ENCODE measurements at places on chromosomes 3 and 15. TPM values are rescaled to one million over a fixed set of nuclear protein-coding genes. Genes with fewer than 3 reads are reported as not detected.
A peak's percentile ranks its signal among the peaks of the same experiment; 100 is the strongest.

Gene FRMD5
- total RNA-seq: 0.42 TPM

Gene ZNF774
- total RNA-seq: 0.82 TPM

Gene BLM
- total RNA-seq: 49.8 TPM

Gene DNAH12
- total RNA-seq: 0.08 TPM

Gene PAQR5
- 0.06 TPM for total RNA-seq

DNA sequence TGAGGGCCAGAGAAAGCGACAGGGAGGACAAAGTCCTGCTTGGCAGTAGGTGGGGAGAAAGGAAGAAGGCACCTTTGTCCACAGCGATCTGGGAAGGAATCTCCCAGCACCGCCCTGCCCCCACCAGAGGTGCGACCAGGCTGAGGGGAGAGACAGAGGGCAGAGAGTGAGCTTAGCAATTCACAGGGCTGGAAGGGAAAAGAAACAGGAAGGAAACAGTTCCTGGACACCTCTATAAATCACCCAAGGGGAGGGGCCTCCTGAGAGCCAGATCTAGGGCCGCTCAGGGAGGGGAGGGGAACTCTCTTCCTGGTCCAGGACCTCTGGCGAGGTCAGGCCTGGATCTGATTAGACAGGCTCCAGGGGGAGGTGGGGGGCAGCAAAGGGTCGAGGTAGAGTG, 35.4 kb downstream of the RNU5B-1 start:
- peaks cover 6% of the 10 kb centered on the region for H3K27me3 ChIP-seq
- H3K4me3 ChIP-seq: no peak overlapping the region
- no peak overlapping the region for H3K27ac ChIP-seq
- H3K36me3 ChIP-seq: no peaks in the 10 kb centered on the region

DNA sequence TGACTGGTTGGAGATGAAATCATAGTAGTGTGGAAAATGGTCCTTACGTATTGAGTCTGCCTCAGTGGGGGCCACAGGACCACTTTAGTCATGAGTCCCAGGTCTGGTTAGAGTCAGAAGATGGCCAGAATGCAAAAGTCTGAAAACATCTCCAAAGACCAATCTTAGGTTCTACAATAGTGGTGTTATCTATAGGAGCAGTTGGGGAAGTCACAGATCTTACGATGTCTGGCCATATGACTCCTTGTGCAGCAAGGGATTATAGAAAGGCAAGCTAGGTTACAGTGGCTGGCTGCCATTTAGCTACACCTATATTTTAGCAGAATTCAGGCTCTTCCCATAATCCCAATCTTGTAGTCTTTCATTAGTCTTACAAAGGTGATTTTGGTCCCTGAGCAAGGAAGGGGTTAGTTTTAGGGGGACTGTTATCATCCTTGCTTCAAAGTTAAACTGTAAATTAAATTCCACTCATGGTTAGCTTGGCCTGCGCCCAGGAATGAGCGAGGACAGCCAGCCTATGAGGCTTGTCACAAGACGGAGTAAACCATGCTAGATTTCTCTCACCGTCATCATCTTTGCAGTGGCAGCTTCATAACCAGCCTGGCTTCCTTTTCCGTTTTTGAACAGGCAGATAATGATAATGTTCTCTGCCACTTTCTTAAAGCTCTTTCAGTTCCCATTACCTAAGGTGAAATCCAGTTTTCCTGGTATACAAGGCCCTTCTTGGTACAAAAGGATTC, 134.1 kb downstream of the VPS8 start:
- H3K27ac ChIP-seq: no peak overlapping the region
- no peaks in the 10 kb centered on the region for H3K27me3 ChIP-seq

GRCh38 chr3:187227658-187228258, 30.5 kb downstream of the RTP1 start:
- no peaks in the 10 kb centered on the region for H3K4me1 ChIP-seq
- no peak for DNase-seq
- H3K4me3 ChIP-seq: no peak overlapping the region
- H3K27ac ChIP-seq: no peak overlapping the region

- H3K27ac ChIP-seq: no peak overlapping the region
- no peak overlapping the region for H3K4me3 ChIP-seq
- DNase-seq: no peak
- no peaks in the 10 kb centered on the region for H3K27me3 ChIP-seq
- no peaks in the 10 kb centered on the region for H3K4me1 ChIP-seq
These were observed 228.6 kb downstream of the NR2F2 start for GRCh38 chr15:96559087-96559486.

- H3K27me3 ChIP-seq: no peaks in the 10 kb centered on the region
- H3K4me1 ChIP-seq: no peaks in the 10 kb centered on the region
- no peak for DNase-seq
- no peak overlapping the region for H3K27ac ChIP-seq
- no peak overlapping the region for H3K4me3 ChIP-seq
- H3K36me3 ChIP-seq: no peaks in the 10 kb centered on the region
These were observed 40.0 kb downstream of the TKT start for GRCh38 chr3:53215816-53216215.

DNA sequence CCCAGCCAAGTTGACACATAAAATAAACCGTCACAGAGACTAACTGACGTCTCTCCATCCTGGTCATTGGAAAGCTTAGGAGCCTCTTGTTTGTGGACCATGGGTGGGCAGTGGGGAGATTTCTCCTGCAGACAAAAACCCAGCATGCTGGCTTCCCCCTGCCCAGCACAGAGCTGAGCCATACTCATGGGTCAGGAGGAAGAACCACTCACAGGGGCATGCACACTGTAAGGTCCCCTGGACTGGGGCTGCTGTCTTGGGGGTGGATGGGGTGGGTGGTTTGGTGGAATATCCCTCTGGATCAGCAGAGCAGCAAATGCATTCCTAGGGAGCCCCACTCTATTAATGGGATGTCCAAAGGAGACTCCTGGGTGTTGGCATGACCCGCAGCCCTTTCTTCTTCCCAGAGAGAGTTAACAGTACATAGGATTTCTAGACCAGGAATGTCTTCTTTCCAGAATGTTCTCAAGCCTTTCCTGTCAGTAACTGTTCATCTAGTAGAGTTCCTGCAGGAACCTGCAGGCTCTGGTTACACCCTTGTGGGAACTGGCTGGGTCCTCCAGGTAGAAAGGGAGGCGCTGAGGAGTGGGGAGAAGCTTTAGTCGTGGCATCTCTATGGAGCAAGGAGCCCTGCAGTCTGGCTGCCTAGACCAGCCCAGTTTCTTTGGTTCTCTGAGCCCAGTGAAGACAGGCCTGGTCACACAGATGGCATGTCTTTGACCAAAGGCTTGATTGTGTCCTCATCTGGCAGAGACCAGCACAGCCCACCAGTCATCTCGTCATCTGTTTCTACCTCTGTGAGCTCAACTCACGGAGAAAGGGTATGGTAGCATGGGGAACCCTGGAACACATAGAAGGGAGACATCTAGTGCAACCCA, 73.4 kb upstream of the PRR23C start:
- DNase-seq: no peak
- no peak overlapping the region for H3K4me3 ChIP-seq
- H3K36me3 ChIP-seq: no peaks in the 10 kb centered on the region
- H3K27ac ChIP-seq: no peak overlapping the region
- H3K27me3 ChIP-seq: no peaks in the 10 kb centered on the region

DNA sequence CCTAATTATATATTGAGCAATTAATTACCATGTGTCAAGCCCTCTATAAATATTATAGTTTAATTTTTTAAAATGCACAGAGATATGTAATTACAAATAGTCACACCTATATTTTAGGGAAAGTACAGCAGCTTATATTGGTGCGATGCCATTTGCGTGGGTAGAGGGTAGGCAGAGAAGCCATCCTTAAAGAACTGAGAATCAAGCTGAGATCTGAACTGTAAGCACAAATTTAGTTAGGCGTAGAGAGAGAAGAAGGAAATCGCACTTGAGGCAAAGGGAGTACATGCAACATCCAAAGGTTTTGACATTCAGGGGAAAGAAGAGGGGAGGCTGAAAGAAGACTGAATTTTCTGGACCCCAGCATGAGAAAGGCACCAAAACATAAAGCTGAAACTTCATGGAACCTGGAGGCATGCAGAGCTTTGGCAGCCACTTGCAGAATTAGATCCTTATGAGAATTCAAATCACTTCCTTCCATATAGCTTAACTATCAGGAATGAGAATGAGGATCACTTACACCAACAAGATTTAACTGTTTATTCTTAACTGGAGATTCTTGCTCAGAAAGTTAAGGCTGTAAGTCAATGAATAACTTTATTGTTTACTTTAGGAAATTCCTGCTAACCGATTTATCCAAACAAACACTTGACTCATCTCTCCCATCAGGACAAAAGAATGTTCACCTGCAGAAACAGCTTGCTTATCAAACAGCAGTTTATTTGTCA, 114.3 kb downstream of the TGFBR2 start:
- no peak overlapping the region for H3K27ac ChIP-seq
- H3K4me3 ChIP-seq: no peak overlapping the region
- H3K36me3 ChIP-seq: peaks cover 1% of the 10 kb centered on the region

DNA sequence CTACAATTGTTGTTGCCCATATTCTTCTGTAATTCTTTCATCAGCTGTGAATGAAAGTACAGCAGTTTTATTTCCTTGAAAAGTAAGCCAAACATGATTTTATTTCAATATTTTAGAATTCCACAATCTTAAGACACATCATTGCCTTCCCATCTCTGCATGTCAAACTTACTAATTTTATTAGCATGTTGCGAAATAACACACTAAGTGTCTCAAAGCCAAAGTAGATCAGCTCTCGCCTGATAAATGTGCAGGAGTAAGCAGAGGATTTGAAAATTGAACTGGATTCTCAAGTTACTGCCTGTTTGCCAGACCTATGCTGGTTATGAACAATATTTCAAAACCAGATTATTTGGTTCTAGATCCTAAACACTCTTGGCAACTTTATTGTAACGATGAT, 25.7 kb downstream of the TGFBR2 start:
- peak overlapping the region; percentile 77 for H3K4me3 ChIP-seq
- H3K4me1 ChIP-seq: peaks cover 89% of the 10 kb centered on the region
- H3K27ac ChIP-seq: peak overlapping the region; percentile 94
- DNase-seq: no peak

DNA sequence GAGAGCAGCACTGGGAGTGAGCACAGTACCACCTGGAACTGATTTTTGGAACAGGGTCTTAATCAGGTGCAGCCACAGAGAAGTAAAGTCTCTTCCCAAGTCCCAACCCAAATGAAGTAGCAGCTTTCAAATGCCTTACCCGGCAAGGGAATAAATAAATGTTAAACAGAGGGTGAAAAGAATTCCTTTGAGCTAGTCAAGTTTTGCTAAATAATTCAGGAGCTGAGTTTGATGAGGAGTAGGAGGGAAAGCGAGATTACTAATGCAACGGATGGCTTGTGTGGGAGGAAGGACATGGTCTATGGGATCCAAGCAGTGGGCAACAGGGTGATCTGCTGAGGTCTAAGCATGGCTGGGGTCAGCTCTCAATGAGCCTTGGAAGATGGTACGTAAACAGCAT, 204.5 kb upstream of the ST8SIA2 start:
- H3K27me3 ChIP-seq: peaks cover 3% of the 10 kb centered on the region
- H3K36me3 ChIP-seq: no peaks in the 10 kb centered on the region
- no peaks in the 10 kb centered on the region for H3K4me1 ChIP-seq
- H3K4me3 ChIP-seq: no peak overlapping the region
- no peak for DNase-seq
- no peak overlapping the region for H3K27ac ChIP-seq

DNA sequence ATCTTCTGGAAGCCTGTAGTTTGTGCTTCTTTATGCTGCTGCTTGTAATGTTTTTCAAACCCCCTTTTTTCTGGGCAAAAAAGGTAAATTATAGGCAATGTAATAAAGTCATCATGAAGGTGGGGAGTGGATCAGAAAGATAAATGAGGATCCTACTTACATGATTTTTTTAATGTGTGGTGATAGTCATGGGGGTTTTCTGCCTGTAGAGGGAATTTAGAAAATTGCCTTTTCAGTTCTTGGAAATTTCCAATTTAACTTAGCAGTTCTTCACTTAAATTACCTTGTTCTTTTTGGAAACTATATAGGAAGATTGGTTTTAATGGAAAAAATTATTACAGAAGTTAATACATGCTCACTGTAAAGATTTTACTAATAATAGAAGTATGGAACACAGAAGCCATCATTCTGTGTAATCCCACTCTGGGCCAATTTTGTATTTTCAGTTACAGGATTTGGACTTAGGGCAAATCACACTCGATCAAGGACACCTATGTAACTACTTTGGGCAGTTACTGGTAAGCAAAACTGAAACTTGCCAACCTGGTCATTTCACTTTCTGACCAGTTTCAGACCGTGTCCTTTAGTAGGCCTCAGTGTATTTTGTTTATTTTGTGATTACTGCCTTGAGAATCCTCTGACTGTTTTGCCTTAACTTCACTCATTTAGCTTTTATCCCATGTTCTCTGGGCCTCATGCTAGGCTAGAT, 10.5 kb upstream of the SCAANT1 start:
- H3K4me3 ChIP-seq: no peak overlapping the region
- DNase-seq: no peak
- H3K27me3 ChIP-seq: no peaks in the 10 kb centered on the region
- peaks cover 36% of the 10 kb centered on the region for H3K4me1 ChIP-seq
- H3K27ac ChIP-seq: no peak overlapping the region

- H3K27me3 ChIP-seq: no peaks in the 10 kb centered on the region
- peak overlapping the region; percentile 95 for H3K27ac ChIP-seq
- peak; percentile 83 for DNase-seq
- H3K4me1 ChIP-seq: peaks cover 53% of the 10 kb centered on the region
- peaks cover 58% of the 10 kb centered on the region for H3K36me3 ChIP-seq
These were observed 5.8 kb upstream of the TATDN2 start for GRCh38 chr3:10242182-10243065.

- H3K4me3 ChIP-seq: no peak overlapping the region
- no peak overlapping the region for H3K27ac ChIP-seq
- DNase-seq: peak; percentile 6
- H3K36me3 ChIP-seq: no peaks in the 10 kb centered on the region
These were observed 588.7 kb upstream of the CBLB start for GRCh38 chr3:106457281-106458180.

DNA sequence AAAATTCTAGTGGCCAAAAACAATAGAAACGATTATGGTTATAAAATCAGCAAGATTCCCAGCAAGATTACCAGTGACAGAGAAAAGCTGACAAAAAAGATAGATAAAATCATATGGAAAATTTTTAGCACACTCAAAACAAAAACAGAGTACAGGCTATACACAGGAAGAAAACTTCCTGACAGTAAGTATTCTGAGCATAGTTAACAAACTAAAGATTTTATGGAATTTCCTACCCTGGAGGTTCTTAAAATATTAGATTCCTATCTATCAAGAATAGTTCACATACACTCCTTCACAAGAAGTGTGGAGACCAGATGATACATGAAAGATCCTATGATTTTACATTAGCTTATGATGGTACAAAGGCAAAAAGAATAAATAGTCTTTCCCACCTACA, 50.8 kb downstream of the ZNF148 start:
- H3K4me3 ChIP-seq: no peak overlapping the region
- no peaks in the 10 kb centered on the region for H3K27me3 ChIP-seq
- H3K27ac ChIP-seq: no peak overlapping the region
- peaks cover 33% of the 10 kb centered on the region for H3K36me3 ChIP-seq
- H3K4me1 ChIP-seq: peaks cover 3% of the 10 kb centered on the region

- DNase-seq: no peak
- no peaks in the 10 kb centered on the region for H3K27me3 ChIP-seq
- no peak overlapping the region for H3K4me3 ChIP-seq
- peaks cover 11% of the 10 kb centered on the region for H3K36me3 ChIP-seq
- no peak overlapping the region for H3K27ac ChIP-seq
These were observed 23.7 kb downstream of the APH1B start for GRCh38 chr15:63301088-63301487.

GRCh38 chr3:196987022-196987421, 18.4 kb upstream of the PIGZ start:
- peaks cover 7% of the 10 kb centered on the region for H3K36me3 ChIP-seq
- no peaks in the 10 kb centered on the region for H3K4me1 ChIP-seq
- H3K27ac ChIP-seq: no peak overlapping the region
- no peak overlapping the region for H3K4me3 ChIP-seq
